ENCODE measurements at places on chromosomes 11 and 22.

DNA sequence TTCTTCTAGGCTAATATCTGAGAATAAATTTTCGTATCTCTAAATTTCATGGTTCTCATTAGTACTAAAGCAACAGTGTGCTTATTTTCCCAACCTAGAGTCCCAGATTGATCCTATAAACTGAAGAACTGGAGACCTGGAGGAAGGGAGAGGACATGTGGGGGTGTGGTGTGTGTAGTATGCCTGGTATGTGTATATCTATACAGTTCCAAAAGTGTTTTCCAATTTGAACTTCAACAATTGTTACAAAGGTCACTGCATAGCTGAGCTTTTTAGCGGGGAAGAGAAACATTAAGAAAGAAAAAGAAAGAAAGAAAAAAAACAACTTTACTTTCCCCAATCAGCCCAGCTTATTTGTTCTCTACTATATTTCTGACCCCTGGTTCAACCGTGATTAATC lies 152.1 kb downstream of the SOX6 start:
- DNase-seq, result no peak

- no peak for DNase-seq
Measured at GRCh38 chr11:86698639-86699038, 26.2 kb upstream of the ME3 start.

GRCh38 chr22:30444632-30445437 lies 19.3 kb downstream of the MTFP1 start:
- DNase-seq, result no peak

GRCh38 chr11:122879785-122880184 lies 2.8 kb upstream of the JHY start:
- DNase-seq, result no peak

GRCh38 chr22:20804650-20805049 lies 30.7 kb downstream of the SERPIND1 start:
- DNase-seq, result no peak
